Osteocyte (in vitro differentiated cells): ENCODE measurements at places on chromosomes 7 and 10. TPM values are rescaled to one million over a fixed set of nuclear protein-coding genes. Genes with fewer than 3 reads are reported as not detected.
A peak's percentile ranks its signal among the peaks of the same experiment; 100 is the strongest.

DNA sequence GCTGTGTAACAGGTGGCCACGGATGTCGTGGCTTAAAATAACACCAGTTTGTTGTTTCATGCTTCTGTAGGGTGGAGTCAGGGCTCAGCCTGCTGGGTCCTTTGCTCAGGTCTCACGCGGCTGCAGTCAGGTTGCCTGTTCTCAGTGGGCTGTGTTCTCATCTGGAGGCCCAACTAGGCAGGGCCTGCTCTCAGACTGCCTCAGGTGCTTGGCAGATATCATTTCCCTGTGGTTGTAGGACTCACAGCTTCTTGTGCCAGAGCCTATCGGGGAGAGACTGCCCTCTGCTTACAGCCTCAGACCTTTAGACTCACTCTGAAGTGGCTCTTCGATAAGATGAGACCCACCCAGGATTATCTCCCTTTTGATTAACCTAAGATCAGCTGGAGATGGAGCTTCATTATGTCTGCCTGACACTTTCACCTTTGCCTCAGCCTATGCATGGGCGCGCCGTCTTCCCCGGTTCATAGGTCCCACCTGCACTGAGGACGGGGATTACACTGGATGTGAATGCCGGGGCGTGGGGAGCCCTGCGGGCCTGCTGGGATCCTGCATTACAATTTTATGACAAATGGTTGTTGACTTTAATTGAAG is 55.3 kb downstream of the INPP5A start:
- no peak for DNase-seq

DNA sequence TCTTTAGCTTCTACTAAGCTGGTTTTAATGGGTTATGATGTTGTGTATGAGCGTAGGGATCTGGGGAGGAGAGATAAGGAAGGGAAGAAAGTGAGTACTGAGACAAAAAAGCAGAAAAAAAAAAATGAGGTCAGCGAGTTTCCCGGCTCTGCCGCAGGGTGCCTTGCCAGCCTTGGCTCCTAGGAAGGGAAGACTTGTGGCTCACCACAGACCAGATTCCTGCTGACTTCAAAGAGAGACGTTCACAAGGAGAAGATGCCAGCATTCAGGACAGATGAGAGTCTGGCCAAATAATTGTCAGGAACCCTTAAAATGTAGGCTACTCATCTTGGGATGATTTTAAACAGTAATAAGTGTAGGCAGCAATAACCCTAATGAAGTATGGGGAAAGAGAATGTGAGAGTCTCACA is 11.4 kb upstream of the FAS start:
- no peak for DNase-seq

GRCh38 chr7:105887569-105888189 is 11.3 kb upstream of the ATXN7L1 start:
- DNase-seq, result no peak

DNA sequence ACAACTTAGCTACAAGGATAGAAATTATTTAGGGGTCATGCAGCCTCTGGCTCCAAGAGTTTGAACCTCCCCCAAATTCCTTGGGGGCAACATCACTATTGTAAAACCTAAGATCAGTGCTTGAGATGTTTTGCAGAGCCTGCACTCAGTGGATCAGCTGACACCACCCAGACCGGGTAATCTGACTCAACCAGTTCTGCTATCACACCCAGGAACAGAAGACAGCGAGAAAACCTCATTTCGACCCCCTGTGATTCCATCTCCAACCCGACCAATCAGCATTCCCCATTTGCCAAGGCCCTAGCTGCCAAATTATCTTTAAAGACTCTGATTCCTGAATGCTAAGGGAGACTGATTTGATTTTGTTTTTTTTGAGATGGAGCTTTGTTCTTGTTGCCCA is 5.2 kb downstream of the TACR2 start:
- DNase-seq, result no peak

DNA sequence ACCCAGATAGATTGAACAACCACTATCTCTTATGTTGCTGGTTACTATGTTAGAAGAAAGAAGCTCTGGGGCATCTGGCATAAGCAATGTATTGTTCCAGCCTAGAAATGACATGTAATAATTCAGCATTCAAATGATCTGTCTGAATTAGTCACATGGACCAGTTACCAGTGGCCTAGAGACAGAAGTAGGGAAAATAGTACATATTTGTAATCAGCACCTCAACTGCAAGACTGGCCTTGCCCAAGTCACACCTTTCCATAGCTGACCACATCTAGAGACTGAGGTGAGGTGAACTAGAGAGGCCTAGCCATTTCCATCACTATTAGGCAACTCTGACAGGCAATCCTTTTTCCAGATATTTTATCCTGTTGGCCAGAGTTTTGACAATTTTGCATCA is 315.6 kb upstream of the KCND2 start:
- no peak for DNase-seq

DNA sequence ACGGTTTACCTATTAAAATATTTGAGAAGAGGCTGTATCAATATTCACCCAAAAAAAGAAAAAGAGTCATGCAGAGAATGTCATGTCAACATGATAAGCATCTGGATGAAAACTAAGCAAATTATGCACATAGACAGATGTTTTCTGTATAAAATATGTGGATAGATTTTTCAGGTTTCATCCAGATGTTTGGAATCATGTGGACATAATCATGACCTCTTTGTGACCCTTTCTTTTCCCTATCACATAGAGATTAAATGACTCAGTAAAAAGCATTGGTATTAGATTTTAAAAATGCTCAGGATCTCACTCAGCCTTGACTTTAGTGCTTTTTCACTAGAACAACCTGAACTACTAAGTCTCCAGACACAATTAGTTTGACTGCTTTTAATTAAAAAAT is 90.0 kb downstream of the FOXP2 start:
- DNase-seq, result no peak

- DNase-seq, result no peak
Observed at GRCh38 chr10:72086466-72087391, 1.6 kb downstream of the SPOCK2 start.

DNA sequence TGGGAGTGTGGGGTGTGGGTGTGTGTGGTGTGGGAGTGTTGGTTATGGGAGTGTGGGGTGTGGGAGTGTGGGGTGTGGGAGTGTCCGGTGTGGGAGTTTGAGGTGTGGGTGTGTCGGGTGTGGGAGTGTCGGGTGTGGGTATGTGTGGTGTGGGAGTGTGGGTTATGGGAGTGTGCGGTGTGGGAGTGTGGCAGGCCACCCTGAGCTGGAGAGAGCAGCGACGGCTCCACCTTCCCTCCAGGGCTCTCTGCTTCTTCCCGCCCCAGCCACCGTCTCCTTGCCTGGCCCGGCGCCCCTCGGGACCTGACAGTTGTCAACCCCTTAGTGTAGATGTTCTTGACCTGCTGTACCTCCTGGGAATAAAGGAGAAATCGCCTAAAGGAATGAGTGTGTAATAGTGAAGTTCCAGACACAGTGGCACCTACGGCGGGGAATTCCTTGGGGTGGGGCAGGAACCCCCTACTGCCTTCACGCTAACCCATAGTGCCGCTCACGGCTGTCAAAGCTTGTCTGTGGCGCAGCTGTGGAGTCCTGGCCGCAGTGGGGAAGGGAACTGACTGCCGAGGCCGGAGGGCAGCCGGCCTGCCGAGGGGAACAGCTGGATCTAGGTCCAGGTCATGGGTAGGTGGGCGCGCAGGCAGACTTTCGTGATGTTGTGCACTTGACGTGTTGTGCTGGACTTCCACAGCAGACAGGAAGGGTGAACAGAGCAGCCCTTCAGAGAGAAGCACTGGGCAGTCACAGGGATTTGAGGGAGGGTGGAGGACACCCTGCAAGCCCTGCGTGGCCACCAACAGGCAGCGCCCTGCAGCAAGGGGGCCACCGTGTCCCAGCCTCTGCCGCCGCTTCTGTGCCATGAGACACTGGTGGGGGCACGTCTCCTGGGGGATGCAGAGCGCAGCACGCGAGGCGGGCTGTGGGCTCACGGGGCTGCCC is 49.0 kb upstream of the EN2 start:
- no peak for DNase-seq

GRCh38 chr10:94094540-94094939 is 100.8 kb downstream of the PLCE1 start:
- DNase-seq, result no peak

DNA sequence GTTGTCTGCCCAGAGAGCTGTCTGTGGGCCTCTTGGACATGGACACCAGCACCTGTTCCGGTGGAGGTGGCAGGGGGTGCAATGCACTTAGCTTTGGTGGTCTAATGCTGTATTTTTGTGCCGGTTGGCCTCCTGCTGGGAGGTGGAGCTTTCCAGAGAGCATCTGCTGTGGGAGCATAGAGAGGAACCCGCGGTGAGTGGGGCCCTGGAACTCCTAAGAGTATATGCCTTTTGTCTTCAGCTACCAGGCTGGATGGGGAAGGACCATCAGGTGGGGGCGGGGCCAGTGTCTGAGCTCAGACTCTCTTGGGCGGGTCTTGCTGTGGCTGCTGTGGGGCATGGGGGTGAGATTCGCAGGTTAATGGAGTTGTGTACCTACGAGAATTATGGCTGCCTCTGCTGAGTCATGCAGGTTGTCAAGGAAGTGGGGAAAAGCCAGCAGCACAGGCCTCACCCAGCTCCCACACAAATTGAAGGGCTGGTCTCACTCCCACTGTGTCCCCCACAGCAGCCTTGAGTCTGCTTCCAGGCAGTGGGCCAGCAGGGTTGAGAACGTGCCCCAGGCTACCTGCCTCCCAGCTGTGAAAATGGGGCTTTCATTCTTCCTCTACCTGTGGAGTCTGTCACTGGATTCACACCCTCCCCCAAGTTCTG is 29.0 kb downstream of the JAKMIP3 start:
- DNase-seq, result peak; percentile 82

DNA sequence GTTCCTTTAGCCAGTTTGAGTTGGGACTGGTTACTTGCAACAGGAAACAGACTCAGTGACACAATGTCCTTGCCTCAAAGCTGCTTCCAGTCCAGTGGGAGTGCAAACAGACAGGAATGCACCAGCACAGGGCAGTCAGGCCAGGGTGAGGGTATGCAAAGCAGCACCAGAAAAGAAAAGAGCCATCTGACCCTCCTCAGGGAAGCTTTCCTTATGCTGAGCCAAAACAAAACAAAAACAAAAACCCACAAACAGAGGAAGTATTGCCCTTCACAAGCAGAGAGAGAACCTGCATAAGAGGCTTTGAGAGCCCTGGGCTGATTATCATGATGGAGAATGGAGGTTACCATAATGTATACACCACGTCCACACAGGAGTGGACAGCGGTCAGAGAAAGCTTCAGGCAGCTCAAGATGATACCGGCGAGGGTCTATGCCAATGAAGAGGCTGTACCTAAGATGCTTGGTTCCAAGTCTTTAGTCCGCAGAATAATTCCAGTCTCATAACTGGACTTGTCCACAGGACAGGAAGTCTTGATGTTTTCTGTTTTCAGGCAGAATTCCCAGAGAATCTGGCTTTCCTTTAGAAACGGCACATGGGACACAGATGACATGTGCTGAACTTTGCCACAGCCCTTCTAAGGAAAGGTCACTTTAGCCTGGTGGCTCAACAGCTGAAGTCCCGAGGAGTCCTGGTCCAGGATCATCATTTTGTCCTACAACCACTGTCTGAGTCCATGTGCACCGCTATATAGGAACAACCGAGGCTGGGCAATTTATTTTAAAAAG is 263.3 kb downstream of the TNS3 start:
- no peak for DNase-seq

DNA sequence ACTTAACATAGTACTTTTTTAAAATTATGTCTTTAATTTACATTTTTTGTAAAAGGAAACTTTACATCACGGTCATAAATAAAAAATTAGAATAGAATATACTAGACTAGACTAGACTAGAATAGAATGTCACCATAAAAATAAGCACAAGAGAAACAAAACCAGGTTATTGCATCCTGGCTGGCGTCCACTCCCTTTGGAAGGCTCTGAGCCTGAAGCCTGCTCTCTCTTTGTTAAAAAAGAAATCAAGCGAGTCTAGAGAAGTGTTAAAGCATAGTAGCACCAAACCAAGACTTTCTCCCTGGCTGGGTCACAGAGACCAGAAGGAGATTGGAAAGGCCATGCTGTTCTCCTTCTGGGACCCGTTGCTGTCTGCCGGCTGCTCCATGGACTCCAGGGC is 104.6 kb downstream of the C10orf105 start:
- DNase-seq, result no peak

GRCh38 chr7:156604311-156604710 is 36.3 kb upstream of the RNF32 start:
- DNase-seq, result no peak

GRCh38 chr7:73974101-73974947 is 53.6 kb upstream of the ELN start:
- no peak for DNase-seq

DNA sequence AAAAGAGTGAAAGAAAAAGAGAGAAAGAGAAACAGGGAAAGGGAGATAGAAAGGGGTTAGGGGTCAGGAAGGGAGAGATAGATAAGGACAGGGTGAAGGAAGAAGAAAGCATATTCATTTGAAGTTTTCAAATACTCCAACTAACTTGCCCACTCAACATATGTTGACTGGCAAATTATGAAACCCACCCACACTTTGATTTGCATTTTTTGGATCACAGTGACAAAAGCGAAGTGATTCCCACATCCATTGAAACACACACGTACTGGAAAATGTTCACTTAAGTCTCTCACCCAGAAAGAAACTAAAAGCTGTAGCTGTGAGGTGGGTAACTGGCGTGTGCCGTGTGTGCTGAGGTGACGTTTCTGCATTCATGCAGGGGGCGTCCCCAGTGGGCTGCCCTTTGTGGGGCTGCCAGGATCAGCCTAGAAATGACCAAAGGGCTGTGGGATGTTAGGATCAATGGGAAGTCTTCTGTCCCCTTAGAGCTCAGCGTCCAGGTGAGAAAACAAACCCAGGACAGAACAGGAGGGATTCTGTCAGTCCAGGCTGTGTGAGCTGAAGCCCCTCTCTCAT is 134.9 kb upstream of the ADARB2 start:
- no peak for DNase-seq

DNA sequence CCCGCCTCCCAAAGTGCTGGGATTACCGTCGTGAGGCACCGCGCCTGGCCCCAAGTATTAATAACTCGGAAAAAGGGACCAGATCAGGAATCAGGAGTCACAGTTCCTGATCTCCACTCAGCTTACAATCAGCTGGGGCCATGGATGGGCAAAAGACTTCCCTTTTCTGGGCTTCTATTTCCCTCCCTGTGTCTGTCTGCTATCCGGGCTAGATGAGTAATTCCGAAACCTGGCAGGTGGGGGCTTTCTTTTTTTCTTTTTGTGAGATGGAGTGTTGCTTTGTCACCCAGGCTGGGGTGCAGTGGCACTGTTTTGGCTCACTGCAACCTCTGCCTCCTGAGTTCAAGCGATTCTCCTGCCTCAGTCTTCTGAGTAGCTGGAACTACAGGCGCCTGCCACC is 11.6 kb downstream of the RPS24 start:
- no peak for DNase-seq

GRCh38 chr7:82319674-82320118 is 123.9 kb downstream of the CACNA2D1 start:
- DNase-seq, result no peak

GRCh38 chr7:46256870-46257661 is 336.0 kb upstream of the IGFBP3 start:
- DNase-seq, result no peak

Gene PKD2L1
- not detected in 2 replicates for total RNA-seq

Gene SH2D4B
- not detected in 2 replicates for total RNA-seq

Gene MTURN
- 19.0 and 19.3 TPM in 2 replicates for total RNA-seq

Gene ADCYAP1R1
- total RNA-seq, result not detected in 2 replicates

Gene PLAC9
- total RNA-seq, result 125 and 131 TPM in 2 replicates

Gene FZD1
- total RNA-seq, result 19.4 and 20.0 TPM in 2 replicates

Gene A1CF
- total RNA-seq, result not detected in 2 replicates

Gene SORBS1
- 1.7 TPM in 2 replicates for total RNA-seq

Gene GHRHR
- not detected in 2 replicates for total RNA-seq

Gene EXOC4
- total RNA-seq, result 99.9 and 105 TPM in 2 replicates

Gene NFE2L3
- 0.55 and 0.78 TPM in 2 replicates for total RNA-seq

Gene MAPK8
- total RNA-seq, result 57.1 and 57.9 TPM in 2 replicates

Gene IGFBP1
- 1.9 and 2.4 TPM in 2 replicates for total RNA-seq
